Iris pigment epithelial cell (primary cell): ENCODE measurements at places on chromosomes 6 and 20.
A peak's percentile ranks its signal among the peaks of the same experiment; 100 is the strongest.

- DNase-seq, result no peak
These were observed 65.3 kb downstream of the GRIK2 start for GRCh38 chr6:101458826-101459225.

- no peak for DNase-seq
These were observed 273.3 kb downstream of the FARS2 start for GRCh38 chr6:5534643-5535042.

DNA sequence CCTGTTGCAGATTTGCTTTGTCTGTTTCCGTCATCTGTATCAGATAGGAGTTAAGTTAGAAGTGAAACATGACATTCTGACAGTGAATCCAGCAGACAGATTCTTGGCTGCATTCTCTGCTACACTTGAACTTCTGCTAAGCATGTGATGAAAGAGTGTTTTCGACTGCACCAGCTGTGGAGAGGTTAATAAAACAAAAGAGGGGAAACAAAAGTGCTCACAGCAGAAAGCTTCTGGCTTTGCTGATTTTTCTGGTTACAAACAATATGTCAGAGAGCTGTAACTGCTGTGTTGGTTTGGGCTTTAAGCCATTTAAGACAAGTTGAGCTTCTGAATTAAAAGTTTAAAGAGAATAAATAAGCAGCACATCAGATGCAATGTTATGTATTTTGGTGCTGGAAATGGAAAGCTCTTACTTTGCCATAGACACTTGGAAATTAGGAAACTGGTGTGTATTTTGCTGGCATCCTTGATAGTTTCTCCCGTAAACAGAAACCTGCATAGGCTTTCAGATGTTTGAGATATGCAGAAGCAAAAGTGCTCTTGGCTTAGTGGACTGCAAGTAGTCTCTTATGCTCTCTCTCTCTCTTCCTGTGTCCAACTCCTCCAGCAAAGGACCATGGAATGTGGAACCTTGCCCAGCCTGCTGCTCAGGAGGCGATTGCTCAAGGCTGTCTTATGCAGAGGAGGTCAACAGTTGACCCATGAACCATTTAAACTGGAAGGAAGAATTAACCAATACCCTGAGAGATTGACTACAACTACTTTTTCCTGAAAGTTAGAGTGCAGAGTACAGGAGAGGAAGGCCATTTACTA is 104.9 kb downstream of the RPS12 start:
- peak; percentile 95 for DNase-seq

- peak; percentile 86 for DNase-seq
These were observed 2.1 kb upstream of the DDX27 start for GRCh38 chr20:49216991-49217578.

DNA sequence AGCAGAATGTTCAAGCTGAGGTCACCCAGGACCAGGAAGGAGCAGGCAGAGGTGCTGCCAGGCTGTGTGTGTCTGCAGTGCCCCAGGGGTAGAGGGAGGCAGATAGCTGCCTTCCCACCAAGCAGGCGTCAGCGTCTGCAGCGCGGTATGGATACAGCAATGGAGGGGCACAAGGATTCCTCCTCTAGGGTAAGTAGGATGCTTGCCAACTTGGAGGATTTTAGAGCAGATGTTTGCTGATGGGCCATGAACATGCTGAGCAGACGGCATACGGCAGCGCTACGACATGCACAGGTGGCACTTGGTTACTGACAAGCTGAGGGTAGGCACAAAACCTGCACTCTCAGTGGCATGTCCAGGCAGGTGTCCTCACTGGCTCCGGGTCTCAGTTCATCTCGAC is 48.1 kb downstream of the PSMG4 start:
- no peak for DNase-seq

- no peak for DNase-seq
These were observed 50.0 kb downstream of the FBXO5 start for GRCh38 chr6:152932865-152933264.

DNA sequence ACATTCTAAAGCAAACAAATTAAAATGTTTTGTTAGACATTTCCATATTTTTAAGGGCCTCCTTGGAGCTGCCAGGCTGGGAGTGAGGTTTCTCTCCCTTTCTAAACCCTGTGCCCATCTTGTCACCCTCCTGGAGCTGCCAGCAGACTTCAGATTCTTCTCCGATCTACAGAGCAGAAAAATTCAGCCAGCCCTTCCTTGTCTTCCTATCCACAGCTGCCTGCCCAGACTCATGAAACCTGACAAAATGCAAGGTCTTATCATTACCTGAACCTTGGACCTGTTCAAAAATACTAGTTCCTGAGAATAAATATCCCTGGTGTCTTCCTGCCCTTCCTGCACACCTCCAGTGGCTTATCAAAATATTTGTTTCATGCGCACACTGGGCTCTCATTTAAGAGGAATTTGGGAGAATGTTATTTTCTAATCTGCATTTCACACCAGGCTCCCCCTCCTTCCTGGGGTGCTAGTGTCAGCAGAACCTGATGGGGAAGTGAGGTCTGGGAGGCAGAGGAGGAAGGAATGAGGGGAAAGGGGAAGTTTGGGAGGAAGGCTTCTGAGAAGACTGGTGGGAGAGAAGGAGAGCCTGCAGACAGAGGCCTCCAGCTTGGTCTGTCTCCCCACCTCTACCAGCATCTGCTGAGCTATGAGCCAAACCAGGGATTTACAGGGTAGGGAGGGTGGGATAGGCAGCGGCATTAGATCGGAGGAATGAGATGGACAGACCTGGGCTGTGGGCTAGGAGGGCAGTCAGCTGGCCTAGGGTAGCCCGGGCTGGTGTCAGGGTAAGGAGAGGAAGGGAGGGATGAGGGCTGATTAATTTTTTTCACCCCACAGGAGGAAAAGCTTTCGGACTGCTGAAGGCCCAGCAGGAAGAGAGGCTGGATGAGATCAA is at the start of gene AIF1:
TSS of gene AIF1 (plus strand) at position 551 of the 895 bp plus-strand sequence. CDS start at position 647, 96 bp downstream.
- DNase-seq, result no peak

DNA sequence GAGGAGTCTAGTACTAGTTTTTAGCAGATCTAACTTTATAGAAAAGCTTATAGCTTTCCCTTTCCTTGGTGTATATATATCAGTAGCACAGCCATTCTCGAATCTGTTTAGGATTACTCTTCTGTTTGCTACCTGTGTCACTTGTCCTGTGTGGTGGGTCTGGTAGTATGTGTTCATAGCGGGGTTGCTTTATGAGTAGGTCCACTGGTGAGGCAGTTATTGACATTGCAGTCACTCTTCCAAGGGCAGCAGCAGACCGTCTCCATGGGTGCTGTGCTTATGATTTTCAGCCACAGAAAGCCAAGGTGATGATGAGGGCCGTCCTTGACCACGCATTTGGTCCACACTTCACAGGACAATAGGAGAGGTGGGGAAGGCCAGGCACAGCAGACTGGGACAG is 171.5 kb downstream of the CDKAL1 start:
- no peak for DNase-seq

- no peak for DNase-seq
These were observed 2.0 kb upstream of the SLC17A3 start for GRCh38 chr6:25875926-25876602.

- DNase-seq, result peak; percentile 39
These were observed 938 bp downstream of the WRNIP1 start for GRCh38 chr6:2765896-2766766.
